ENCODE measurements at places on chromosomes 5 and 9.

DNA sequence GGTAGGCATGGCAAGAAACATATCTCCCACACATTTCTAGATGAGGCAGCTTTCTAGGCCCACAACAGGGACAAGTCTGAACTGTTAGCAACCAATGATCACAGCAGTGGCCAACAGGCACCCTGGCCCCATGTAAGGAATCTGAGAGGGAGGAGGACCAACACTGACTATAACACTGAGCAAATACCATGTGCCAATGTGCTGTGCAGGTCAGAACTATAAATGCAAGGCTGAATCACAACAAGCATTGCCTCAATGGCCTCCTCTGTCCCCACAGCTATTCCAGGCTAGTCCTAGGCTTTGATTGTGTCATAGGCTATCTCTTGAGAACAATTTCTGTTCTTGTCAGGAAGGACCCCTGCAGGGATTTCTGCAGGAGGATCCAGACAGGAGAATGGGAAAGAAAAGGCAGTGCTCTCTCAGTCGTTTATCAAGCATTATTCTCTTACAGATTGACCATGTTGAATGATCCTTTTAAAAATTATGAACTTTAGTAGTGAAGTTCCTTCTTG is 221.2 kb downstream of the TLE1 start:
- DNase-seq, result no peak

GRCh38 chr9:1429297-1429696 is 379.1 kb downstream of the DMRT2 start:
- DNase-seq, result no peak

GRCh38 chr5:151147033-151147432 is 10.5 kb downstream of the ANXA6 start:
- no peak for DNase-seq

DNA sequence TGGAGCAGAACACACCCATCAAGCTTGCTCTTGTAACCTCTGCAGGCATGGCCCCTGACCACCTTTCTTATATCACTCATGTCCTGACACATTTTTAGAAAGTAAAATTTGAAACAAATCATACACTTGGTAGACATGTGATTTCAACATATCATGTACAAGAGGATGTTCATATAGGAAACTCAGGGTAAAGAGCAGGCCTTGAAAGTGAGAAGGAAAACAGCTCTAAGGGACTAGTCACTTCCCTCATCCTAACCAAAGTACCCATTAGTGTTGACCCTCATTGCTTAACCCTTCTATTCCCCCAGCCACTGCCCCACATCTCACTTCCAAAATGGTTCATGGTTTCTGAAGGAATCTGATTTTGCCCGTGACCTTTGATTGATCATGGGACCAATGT is 492.4 kb upstream of the KLF4 start:
- no peak for DNase-seq

GRCh38 chr5:94693043-94693822 is 74.8 kb downstream of the SLF1 start:
- no peak for DNase-seq

- no peak for DNase-seq
Observed at GRCh38 chr5:149213264-149213880, 58.3 kb upstream of the AFAP1L1 start.

DNA sequence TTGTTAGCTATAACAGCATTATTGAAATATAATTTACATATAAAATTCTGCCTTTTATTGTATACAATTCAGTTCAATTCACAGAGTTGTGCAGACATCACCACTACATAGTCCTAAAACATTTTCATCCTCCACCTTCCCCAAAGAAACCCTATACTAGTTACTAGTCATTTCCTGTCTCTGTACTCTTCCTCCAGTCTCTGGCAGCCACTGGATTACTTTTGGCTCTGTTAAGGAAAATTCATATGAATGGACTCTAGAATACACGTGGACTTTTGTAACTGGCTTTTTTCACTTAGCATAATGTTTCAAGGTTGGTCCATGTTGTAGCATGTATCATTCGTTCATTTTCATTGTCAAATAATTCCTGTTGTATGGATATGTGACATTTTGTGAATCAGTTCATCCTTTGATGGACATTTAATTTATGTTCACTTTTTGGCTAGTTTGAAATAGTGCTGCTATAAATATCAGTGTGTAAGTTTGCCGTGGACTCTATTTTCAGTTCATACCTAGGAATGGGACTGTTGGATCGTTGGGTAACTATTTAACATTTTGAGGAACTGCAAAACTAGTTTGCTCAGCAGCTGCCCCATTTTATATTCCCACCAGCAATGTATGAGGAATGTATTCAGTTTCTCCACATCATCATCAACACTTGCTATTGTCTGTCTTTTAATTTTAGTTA is 9.7 kb downstream of the ICE1 start:
- DNase-seq, result no peak

DNA sequence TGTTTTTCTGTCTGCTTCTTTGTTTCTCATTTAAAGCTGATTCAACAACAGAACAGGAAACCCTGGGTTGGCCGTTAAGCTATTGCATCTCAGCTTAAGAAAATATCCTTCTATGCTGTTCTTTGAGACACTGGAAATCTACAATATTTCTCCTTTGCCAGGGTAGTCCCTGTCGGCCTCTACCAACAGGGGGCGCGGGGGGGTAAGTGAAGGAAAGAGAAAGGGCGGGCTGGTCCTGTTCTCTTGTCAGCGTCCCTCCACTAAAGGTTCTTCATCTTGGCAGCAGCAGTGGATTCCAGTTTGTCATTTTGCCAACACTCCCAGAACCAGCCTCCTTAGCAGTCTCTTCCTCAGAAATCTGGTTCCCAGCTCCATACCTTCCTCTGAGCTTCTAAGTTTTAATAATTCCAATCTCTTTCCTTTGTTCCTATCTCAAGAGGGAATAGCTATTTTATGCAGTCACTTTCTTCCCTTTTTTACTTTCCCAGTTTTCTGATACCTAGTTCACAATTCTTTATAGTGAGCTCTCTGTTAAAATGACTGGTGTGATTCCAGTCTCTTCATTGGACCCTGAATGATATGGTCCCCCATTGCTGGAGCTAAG is 222.3 kb downstream of the GLIS3 start:
- peak; percentile 12 for DNase-seq

DNA sequence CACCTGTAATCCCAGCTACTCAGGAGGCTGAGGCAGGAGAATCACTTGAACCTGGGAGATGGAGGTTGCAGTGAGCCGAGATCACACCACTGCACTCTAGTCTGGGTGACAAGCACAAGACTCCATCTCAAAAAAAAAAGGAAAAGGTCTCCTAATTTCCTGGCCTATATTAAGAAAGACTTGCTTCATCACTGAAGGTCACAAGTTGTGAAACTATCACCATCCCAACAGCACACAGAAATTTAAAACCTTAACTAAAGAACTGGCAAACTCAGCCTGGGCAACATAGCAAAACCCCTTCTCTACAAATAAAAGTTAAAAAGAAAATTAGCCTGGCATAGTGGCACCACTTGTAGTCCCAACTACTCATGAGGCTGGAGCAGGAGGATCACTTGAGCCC is 17.2 kb downstream of the FRMD3 start:
- DNase-seq, result no peak

DNA sequence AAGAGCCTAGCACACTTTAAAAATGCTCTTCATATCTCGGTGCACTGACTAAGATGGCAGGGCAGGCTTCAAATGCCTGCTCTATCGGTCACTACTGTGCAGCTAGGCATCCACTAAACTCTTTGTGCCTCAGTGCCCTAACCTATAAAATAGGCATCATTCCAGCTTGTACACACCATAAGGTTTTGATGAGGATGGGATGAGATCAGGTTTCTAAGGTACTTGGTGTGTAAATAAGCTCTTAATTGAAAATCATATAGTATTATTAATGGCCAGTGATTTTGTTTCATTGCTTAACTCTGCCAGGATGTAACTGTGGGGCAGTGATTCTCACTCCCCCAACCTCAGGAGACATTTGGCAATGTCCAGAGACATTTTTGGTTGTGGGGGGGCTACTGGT is 78.5 kb downstream of the ALDH1A1 start:
- DNase-seq, result no peak

GRCh38 chr5:25090854-25091253 is 446.1 kb upstream of the CDH10 start:
- DNase-seq, result no peak

DNA sequence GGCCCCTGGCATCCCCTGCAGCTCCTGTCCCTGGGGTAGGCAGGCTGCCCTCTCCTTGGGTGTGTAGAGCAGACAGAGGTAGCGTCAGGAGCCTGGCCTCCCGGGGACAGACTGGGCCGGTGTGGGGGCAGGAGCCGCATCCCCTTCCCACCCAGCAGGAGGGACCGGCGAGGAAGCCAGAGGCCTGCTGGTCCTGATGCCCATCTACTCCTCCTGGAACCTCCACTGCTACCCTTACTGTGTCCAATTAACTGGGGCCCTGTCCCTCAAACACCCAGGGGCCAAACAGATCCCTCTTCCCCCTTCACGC is 15.6 kb downstream of the RALGDS start:
- DNase-seq, result no peak

DNA sequence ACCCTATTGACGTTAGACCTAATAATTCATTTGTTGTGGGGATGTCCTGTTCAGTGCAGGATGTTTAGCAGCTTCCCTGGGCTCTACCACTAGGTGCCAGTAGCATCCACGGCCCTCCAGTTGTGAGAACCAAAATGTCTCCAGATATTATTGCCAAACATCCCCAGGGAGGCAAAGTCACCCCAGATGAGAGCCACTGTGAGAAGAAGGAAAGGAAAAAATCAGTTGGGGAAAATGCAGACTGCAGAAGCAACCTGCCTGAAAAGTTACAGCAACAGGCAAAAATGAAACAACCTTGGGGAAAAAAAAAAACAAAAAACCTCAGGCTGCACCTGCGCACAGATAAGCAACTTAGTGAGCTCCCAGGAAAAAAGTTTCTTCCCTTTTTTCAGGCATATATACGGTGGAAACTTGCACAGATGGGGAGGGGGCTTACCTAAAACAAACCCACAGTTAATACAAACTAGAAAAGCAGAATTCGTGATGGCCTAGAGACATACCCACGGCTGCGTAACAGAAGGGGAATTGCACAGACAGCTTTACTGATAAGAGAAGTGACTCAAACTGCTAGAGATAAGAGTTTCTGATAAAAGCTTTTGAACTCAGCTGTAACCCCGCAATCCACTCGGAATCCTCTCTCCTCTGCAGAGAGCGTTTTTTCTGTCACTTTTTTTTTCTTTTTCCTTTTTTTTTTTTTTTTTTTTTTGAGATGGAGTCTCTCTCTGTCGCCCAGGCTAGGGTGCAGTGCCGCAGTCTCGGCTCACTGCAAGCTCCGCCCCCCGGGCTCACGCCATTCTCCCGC is 29.8 kb upstream of the FBP1 start:
- DNase-seq, result peak; percentile 8

- DNase-seq, result no peak
Observed at GRCh38 chr9:79656169-79656568, 84.4 kb downstream of the TLE4 start.

All from activated CD8-positive, alpha-beta memory T cell treated with anti-CD3 and anti-CD28 coated beads for 1 hour (primary cell).